ENCODE measurements at places on chromosomes 12 and 14.
A peak's percentile ranks its signal among the peaks of the same experiment; 100 is the strongest.

DNA sequence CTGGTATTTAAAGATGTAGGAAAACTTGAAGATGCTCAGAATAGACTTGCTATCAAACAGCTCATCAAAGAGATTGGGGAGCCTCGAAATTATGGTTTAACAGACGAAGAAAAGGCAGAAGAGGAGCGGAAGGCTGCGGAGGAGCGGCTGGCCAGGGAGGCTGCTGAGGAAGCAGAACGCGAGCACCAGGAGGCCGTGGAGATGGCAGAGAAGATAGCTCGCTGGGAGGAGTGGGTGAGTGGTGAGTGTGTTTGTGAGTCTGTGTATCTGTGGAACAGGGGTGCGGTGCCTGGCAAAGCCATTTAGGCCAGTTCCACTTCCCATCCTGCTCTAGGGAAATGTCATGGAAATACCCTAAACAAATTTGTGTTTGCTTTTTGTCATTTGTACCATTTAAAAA is 19.2 kb upstream of the PAPOLA start:
- no peak for DNase-seq

- peak; percentile 65 for DNase-seq
Measured at GRCh38 chr12:115916910-115917668, 360.4 kb downstream of the MED13L start.

DNA sequence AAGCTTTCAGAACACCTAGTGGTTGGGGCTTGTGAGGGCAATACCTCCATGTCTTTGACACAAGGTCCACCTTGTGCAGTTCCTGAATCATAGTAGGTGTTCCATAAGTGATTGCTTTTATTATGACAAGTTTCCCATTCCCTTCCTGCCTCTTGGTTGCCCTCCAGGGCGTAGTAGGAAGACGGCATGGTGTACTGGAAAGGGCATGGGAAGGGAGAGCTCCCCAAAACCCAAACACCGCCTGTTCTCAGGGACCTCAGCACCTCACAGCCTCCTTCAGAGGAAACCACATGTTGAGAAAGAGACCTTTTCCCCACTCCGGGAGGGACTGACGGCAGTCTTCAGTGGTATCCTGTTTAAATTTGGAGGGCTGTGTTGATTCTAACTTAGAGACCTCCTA is 21.1 kb downstream of the EVL start:
- no peak for DNase-seq

DNA sequence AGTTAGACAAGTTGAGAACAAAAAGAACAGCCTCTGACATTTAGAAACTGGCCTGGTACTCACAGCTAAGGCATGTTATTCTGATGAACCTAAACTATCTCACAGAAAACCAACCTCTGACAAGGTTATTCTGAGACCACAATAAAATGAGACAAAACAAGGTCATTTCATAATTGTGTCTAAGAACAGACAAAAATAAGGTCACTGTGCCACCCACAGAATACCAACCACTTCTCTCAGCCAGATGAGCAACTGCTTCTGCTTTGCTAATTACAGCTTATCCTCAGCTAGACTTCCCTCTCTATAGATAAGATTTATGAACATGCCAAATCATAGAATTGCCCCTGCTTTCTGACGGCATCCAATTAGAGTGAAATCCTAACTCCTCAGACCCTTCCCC is 52.2 kb upstream of the CRACR2A start:
- no peak for DNase-seq

DNA sequence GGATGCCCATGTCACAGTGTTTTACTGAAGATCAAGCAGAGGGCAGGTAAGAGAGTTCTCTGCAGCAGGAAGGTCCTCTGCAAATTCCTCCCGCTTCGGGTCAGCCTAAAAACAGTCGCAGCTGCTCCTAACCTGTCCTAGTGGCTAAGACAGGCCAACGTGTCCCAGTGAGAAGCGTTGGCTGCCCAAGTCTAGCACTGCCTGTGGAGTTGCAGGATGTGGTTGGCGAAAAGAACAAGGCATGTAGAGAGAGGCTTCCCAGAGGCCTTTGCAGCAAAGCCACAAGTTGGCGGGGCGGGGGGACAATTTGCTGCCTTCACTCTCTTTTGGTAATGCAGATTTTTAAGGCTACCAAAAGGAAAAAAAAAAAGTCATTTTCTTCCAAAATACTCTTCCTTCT is 340.1 kb downstream of the BCL11B start:
- DNase-seq = peak; percentile 52

DNA sequence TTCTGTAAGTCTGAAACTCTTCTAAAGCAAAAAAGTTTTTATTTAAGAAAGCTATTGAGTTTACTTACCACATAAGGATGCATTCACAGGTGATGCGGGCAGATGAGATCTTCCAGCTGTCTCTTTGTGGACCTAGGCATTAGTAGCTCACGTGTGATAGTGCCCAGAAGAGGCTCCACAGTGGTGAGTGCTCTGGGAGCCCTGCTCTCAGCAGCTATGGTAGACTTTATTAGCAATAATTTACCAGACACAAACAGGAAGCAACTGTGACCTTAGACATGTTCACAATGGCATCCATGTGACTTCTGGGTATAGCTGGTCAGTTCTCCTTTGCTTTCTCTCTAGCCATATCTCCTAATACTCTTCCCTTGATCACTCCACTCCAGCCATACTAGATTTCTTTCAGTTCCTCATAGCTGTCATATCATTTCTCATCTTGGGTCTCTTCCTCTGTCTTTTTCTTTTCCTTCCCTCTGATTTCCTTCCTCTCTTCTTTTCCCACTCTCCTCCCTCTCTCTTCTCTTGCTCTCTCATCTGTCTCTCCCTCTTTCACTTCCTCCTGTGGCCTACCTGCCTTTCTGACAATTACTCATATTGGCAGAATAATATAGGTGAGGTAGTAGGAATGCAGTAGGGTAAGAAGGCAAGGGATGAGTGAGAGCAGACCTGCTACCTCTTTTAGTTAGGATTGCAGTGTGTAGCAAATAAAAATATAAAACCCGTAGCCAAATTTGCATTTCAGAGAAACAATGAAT is 75.2 kb upstream of the SCAF11 start:
- no peak for DNase-seq

DNA sequence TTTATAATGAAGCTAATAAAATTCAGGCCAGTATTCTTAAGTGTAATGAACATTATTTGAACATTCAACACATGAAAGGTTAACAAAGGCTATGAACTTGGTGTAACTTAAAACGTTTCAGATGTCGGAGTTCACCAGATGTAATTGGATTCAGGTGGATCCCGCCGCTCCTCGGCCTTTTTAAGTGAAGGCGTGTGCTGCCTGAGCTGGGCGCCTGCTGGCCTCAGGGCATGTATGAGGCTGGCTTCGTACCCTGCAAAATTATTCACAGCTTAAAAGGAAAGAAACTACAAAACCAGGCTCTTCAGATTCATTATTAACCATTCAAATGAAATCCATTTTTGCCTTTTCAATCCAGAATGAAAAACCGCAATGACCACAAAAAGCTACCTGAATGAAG is 69.9 kb downstream of the WIF1 start:
- no peak for DNase-seq

DNA sequence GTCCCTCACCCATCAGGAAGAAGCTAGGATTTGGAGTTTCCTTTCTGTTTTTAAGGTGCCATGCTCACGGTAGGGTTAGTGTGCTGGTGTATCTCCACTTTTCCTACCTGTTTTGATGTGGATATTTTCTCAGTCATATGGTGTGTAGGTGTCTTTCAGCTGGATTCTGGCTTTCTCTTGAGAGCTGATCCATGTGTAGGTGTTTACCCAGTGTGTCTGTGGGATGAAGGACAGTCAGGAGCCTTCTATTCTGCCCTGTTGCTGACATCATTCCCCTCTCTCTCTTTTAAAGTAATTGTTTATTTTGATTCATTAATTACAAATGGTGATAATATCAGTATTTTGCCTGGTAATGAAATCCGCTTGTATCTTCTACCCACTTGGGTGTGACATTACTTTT is 22.8 kb downstream of the TMX1 start:
- DNase-seq = no peak

GRCh38 chr12:56873382-56873781 is 60.8 kb downstream of the SDR9C7 start:
- DNase-seq = no peak

GRCh38 chr14:41225433-41225832 is 381.2 kb upstream of the LRFN5 start:
- no peak for DNase-seq

DNA sequence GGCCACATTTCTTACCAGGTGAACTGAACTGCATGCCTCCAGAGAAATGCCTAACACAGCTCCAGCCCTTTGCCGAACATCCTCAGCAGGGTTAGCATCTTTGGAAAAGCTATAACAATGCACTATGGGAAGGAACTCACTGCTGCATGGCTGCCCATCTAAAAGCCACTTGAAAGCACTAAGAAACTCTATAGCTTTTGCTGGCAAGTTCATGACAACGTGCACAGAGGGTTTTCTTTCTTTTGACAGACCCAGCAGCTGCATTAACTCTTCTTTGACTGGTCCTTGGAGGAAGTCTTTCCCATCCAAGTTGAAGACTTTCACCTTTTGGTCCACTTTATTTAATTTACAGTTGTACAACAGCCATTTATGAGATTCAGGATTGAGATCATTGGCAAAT is 5.3 kb downstream of the TRMT5 start:
- no peak for DNase-seq

DNA sequence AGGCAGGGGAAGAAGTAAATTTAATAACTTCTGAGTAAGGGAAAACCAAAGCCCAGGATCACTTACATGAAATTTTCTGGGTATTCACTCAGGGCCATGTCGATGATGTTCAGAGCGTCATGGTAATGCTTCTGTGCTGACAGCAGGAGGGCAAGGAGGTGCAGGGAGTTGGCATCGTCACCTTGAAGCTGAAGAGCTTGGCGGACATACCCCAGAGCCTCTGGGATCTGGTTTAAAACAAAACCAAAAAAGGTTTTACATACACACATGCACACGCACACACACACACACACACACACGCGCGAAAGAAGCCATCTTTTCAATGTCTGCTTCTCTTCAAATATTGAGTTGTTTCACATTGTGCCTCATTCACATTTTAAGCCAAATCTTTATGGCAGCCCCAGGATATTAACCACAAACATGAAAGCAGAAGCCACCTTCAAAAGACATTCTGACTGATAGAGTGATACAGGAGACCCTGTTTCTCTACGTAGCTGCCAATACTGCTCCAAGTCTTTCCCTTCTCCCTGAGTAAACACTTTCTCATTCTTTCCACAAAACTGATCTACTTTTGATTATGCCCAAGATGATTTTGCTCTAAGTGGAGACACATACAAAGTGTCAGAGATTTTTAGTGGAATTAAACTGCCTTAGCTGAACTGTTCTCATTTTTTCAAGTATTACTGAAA is 172.1 kb downstream of the TTC7B start:
- no peak for DNase-seq

DNA sequence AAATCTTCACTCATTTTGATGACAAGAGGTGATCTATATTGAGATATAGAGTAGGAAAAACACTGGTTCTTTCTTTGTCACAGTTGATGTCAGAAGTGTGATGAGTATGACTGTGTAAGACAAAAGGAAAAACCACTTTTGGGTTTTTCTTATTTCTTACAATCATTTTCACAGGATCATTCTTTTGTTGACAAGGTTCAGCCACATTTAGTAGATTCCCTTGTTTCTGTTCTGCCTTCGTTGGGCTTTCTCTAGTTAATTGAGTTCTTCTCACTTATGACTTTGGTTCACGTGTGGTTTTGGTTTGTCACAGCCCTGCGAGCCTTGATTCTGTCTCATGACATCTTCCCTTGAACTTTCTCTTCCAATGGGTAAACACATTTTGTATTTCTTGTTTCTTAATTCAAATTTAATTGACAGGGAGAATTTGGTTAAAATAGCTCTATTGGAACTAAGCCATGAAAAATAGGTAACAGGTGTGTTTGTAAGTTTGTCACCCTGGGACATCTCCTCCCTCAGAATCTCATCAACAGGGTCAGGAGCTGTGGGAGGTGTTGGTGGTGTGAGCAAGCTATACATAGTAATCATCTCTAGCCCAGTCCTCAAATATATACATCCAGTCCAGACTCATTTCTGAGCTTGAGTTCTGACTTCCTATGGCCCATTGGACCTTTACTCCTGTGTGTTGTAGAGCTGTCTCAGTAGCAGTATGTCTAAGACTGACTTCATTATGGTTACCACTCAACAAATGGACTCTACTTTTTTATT is 255.3 kb downstream of the BMP4 start:
- DNase-seq = no peak

- DNase-seq = no peak
Measured at GRCh38 chr12:41362510-41362909, 174.4 kb downstream of the PDZRN4 start.

DNA sequence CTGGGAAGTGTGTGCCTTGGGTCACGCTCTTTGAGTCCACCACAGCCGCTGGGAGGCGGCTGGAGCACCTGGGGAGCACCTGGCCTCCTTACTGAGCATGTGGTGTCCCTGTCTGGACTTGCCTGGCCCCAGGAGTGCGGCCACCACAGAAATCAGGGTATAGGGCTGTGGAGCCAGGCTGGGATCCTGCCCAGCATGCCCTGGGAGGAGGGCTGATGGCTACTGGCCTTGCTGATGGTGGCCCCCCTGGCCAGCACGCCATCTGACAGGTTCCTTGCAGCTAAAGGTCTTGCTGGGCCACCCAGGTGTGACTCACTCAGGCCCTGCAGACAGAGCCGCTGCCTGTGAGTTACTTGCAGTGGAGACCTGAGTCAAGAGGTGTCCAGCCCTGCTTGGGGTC is 6.0 kb downstream of the ULK1 start:
- DNase-seq = no peak

DNA sequence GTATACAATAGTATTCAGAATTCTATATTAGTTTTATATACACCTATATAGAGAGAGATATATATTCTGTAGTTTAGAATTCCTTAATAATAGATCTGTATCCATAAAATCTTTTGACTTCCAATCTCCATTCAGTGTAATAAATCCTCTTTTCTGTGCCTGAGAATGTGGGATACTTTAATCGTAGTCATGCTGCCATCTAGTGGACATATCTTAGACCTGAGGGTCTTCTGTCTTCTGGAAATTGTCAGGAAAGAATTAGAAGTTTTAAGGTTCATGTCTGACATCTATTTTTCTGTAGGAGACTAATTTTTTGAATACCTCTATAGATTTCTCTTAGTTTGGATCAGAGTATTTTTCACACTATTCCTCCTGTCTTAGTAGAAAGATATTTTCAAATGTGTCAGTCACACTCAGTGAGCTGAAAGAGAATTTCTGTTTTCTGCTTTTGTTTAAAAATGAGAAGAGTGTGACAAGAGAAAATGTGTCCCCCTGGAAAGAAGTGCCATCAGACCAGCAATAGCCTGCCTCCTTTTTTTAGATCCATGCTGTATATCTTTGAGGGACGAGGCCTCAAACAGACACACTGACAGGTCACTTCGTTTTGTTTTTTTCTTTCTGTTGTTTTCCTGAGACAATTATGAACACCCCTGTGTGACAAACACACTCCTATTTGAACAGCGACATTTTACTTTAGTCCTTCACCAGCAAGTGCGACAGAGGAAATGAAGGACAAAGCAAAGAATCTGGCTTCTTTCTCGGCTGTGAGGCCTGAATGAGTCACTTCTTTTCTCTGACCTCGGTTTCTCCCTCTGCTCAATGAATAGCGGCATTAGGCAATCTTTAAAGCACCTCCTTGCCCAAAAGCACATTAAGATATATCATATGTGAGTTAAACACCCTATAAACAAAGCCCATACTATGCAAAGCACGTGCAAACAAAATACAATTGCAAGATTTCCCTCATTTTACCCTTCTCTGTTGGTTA is 96.3 kb downstream of the GALC start:
- DNase-seq = no peak

Measured in stimulated activated CD4-positive, alpha-beta T cell treated with anti-CD3 and anti-CD28 coated beads, Interleukin-1b, Interleukin-23, amount 100 ng/mL, for 48 hours (primary cell).